Motor neuron (in vitro differentiated cells): ENCODE measurements at places on chromosomes 3 and 15. TPM values are rescaled to one million over a fixed set of nuclear protein-coding genes. Genes with fewer than 3 reads are reported as not detected.
A peak's percentile ranks its signal among the peaks of the same experiment; 100 is the strongest.

- no peak for ATAC-seq
Observed at GRCh38 chr3:126303272-126303671, 53.9 kb downstream of the KLF15 start.

DNA sequence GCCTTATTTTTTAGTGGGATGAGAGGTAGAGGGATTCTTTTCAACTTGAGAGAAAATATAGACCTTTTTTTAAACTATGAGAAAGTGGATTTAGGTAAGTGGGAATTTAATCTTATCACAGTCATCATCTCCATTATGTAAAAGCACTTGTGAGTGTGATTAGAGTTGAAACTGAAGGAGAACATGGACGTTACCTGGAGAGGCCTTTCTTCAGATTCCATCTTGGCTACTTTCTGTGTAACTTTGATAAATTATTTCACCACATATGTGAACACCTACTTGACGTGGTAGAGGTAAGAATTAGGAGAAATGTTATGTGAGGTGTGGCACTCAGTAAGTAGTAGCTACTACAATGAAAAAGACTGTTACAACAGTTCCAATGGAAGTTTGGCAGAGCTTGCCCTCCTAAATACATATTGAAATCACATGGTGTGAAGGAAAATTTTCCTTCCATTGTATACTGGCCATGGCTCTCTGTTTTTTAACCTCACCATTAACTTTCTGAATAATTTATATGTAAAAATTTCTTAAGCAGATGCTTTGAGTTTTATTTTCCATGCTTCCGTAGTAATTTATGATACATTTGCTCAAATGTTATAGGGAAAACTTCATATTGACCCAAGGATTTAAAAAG, 193.3 kb downstream of the FNDC3B start:
- no peak for ATAC-seq

DNA sequence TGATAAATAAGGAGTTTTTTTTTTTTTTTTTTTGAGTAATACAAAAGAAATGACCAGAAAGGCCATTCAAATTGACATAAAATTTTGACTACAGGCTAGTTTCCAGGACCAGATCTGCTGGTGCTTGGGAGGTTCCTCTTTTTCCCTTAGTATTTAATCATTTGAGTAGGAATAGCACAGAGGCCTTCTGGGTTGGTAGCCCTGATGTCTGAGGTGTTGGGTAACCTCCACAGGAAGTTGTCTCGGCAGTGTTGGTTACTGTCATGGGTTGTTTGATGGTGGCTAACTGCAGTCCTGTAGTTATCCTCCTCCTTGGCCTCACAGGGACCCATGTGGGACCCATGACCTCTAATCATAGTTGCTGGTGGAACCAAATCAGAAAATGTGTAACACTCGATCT, 91.1 kb downstream of the USP13 start:
- ATAC-seq: no peak

DNA sequence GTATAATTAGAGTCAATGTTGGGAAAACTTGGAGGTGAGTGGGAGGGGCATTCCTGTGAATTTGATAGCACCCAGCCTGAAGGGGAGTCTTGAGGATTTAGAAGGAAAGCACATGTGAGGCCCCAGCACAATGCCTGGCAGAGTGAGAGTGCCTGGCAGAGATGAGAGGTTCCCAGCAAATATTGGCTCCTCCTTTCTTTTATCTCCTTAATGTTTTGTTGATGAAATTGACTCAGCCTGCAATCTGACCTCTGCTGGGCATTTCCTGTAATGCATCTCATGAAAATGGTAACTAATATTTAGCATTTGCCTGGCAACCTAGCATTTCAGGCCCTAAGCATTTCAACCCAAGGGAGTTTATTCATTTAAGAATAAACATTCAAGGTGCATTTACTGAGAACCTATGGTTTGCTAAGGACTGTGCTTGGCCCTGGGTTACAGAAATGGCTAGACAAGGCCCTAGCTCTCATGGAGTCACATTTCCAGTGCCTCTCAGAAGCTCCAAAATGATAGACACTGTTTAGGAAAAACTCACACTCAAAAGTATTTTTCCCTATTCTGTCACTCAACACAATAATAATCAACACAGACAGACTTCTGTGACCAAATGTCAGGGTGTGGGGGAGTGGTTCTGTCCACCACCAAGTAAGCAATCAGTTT, 19.0 kb downstream of the PDHB start:
- no peak for ATAC-seq

DNA sequence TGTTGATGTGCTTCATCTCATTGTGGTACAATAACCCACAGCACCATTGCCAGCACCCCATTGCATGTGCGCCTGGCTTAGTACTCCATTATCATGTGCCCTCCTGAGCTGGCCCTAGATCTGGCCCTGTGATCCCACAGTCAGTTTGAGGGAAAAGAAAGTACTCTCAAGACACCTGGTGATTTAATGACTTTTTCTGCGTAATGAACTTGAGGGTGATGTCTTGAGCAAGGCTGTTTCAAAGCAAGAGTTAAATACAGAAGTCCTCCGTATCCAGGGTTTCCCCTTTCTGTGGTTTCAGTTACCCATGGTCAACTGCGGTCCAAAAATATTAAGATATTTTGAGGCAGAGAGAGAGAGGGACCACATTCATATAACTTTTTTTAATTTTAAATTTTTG, 16.3 kb downstream of the C3orf20 start:
- no peak for ATAC-seq

DNA sequence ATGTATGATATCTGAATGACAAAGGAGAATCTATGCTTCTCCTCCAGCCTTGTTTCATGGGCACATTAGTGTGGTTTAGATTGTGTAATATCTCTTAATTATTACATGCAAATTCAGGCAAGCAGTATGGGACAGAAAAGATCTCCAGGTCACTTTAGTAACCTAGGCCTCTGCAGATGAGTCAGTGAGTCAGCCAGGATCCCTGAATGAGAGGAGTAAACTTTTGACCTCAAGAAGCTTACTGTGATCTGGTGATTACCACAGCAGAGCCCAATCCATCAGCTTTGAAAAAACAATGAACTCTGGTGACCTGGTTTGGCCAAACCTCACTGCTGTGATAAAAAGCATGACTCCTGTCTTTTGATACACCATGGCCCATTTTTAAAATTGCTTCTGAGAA, 107.8 kb downstream of the LRRN1 start:
- no peak for ATAC-seq

- ATAC-seq: no peak
Observed at GRCh38 chr3:196996454-196997265, 28.0 kb upstream of the PIGZ start.

DNA sequence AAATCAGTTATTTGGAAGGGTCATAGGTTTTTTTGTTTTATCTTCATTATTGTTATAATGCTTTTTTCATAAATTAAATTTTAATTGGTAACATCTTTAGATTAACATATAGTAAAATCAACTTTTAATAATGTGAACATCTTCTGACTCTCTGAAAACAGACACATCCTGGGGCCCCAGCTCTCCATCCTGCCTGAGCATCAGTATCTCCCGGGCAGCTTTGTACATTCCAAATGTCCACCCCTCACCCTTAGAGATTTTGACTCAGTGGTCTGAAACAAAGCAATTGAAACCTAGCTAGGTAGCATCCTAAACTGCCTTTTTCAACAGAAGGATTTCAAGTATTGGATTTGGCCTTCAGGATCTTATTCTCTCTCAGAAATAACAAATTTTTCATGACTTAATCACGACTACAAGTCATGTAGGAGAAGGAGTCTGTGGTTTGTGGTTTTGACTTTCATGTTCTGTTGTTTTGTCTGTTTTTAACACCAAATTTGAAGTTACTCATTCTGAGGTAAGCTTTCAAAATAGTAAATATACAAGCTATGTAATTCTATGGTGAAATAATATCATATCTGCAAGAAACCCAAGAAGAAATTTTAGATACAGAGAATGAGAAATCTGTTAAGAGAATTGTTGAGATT, 147.3 kb upstream of the UBE2E2 start:
- no peak for ATAC-seq

- peak; percentile 88 for ATAC-seq
Observed at GRCh38 chr3:115814778-115815380, 191.6 kb downstream of the GAP43 start.

- ATAC-seq: no peak
Observed at GRCh38 chr3:74423867-74424266, 190.6 kb downstream of the CNTN3 start.

- ATAC-seq: no peak
Observed at GRCh38 chr3:117266806-117267205, 557.2 kb downstream of the TUSC7 start.

DNA sequence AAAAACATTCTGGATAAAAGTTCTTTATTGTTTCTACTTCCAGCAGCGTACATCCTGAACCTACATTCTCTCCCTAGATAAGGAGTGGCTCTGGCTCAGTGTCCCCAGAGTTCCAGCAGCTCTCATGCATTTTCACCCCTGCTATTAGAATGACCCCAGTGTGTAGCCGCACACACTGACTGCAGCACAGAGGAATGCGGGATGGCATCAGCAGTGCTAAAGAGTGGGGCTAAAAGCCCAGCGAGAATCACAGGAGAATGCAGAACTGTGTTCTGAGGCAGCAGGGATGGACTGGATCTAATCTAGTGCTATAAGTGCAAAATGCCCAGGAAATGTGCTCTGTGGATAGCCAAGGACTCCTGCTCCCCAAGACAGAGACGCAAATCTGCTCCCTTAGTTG, 66.4 kb upstream of the TJP1 start:
- no peak for ATAC-seq

GRCh38 chr3:11140030-11140712, 14.1 kb upstream of the HRH1 start:
- ATAC-seq: peak; percentile 28

GRCh38 chr15:70487387-70487740, 276.0 kb downstream of the UACA start:
- no peak for ATAC-seq

DNA sequence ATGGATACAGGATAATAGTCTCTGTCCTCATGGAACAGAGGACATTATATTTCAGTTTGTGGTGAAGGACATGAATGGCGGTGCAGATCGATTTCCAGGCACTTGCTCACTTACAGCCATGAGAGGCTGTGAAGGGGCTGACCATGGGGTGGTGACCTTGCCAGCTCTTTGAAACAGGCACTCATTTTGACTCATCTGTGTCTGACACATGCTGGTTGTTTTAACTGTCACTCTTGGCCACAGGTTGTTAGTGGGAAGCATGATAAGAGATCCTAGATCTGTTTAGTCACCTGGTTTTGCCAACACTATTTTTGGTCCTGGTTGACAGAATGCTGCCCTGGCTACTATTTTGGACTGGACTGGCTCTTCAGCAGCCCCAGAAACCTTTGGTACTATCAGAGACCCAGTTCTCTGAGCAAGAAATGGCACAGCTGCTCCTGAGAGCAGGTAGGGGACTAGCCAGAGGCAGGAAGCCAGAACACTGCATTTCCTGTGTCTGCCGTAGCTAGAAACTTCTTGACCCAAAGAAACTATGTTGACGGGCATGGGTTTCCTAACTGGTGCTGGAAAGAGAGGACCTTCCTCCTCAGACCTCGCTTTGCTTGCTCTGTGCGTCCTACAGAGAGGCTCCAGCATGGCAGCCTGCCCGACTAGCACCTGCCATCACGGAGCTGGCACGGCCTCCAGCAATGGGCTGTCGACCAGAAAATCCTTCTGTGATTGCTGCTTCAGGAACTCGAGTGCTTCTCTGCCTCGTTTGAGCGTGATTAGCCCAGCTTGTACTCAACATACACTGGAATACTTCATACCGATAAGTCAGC, 6.3 kb downstream of the PXYLP1 start:
- ATAC-seq: no peak

DNA sequence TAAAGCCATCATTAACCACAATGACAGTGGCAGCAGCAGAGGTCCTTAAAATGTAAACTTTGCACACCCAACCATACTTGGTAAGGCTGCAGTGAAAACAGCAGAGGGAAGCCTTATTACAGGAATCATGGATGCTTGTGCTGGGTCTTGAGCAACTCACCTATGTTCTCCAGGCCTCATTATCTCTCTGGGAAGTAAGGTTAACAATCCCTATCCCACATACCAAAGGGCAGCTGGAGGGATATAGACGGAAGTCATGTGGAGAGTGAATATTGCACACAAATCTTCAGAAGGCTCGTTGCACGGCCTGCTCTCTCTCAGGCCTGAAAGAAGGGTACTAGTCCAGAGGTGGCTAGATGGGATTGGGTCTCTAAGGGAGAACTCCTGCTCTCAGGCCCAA, 25.8 kb upstream of the CELF6 start:
- ATAC-seq: no peak

- ATAC-seq: no peak
Observed at GRCh38 chr3:49158103-49158709, 7.9 kb downstream of the CCDC71 start.

DNA sequence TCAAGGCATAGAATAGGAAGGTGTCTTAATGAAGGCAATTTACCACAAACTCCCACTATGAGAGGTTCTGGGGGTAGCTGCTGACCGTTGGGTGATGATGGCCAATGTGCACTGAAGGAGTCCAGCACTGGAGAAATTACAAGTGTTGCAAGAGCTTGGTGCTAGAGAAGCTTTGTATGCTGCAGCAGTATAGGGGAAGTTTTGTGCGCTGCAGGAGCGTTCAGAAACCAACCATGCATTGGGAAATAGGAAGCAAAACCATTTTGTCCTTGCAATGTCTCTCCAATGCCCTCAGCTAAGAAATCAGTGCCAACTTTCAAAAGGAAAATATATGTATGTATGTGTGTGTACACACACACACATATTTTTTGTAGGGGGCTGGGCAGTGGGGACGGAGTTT, 441.6 kb upstream of the NAALADL2 start:
- no peak for ATAC-seq

GRCh38 chr3:127408684-127409420, 121.0 kb upstream of the PRR20G start:
- ATAC-seq: no peak

GRCh38 chr15:79526376-79526775, 94.2 kb downstream of the MINAR1 start:
- ATAC-seq: no peak

- no peak for ATAC-seq
Observed at GRCh38 chr3:74149466-74149865, 465.0 kb downstream of the CNTN3 start.

Gene P2RY12
- 0.21 and 0.27 TPM in 2 replicates for total RNA-seq

Gene PLA2G4D
- total RNA-seq: not detected in 2 replicates

Gene C3orf20
- total RNA-seq: 0.35 TPM in 1 of 2 replicates, not detected in the other

Gene LTK
- total RNA-seq: 0.41 and 0.43 TPM in 2 replicates

Gene GCNT3
- 0.85 and 1.5 TPM in 2 replicates for total RNA-seq

Gene NME9
- total RNA-seq: 4.6 and 5.5 TPM in 2 replicates

Gene CADPS
- 80.5 and 99.0 TPM in 2 replicates for total RNA-seq

Gene FAM227B
- total RNA-seq: 14.7 and 16.1 TPM in 2 replicates

Gene AGBL1
- 0.05 and 0.25 TPM in 2 replicates for total RNA-seq

Gene PAQR9
- 1.6 and 1.7 TPM in 2 replicates for total RNA-seq

Gene C3orf38
- 31.4 and 37.3 TPM in 2 replicates for total RNA-seq

Gene CHRD
- 3.9 and 4.5 TPM in 2 replicates for total RNA-seq
